Activated naive CD8-positive, alpha-beta T cell treated with anti-CD3 and anti-CD28 coated beads, Interleukin-2, amount 50 U/mL, for 16 hours (primary cell): ENCODE measurements at places on chromosomes 5 and 9.

DNA sequence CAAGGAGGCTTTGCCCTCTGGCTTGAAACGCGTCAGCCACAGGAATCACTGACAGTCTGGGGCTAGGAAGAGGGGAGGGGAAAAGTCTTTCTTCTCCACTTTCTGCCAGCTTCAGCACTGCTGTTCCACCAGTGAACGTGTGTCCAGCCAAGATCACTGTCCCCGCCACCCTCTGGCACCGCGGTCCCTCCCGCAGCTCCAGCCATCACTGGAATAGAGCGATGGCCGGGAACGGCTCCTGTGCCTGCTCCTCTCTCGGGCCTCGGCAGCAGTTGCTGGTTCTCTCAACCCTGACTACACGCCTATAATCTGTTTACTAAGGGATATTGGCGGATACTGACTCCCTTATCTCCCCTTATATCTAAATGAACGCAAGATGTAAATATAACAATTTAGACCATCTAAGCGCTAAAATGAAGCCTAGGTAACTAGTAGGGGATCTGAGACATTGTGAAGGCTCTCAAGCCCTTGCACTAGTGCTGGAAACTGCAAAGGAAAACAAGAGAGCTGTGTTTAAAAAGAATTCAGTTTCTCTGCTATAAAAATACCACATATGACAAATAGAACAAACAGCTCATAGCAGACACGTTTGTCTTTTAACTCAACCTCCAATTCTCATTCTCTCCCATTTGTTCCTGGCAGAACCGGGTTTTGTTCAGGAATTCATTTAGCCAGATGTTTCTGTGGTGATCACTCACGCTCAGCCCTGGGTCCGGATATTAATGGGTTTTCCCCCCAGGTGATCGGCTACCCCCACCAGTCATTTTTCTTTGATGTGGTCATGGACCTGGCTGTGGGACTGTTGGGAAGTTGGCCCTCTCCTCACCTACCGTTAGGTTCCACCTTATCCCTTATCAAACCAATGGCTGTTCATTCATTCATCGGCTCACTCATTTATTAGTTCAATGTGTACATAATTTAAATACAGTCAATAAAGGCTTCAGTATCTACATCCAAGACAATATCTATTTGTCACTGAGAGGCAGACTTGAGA lies 149.8 kb downstream of the MED10 start:
- no peak for DNase-seq

GRCh38 chr9:2234371-2234893 lies 219.3 kb downstream of the SMARCA2 start:
- DNase-seq: no peak

GRCh38 chr5:119319401-119319800 lies 36.4 kb upstream of the TNFAIP8 start:
- no peak for DNase-seq

GRCh38 chr5:1840741-1841521 lies 39.7 kb downstream of the NDUFS6 start:
- DNase-seq: no peak

DNA sequence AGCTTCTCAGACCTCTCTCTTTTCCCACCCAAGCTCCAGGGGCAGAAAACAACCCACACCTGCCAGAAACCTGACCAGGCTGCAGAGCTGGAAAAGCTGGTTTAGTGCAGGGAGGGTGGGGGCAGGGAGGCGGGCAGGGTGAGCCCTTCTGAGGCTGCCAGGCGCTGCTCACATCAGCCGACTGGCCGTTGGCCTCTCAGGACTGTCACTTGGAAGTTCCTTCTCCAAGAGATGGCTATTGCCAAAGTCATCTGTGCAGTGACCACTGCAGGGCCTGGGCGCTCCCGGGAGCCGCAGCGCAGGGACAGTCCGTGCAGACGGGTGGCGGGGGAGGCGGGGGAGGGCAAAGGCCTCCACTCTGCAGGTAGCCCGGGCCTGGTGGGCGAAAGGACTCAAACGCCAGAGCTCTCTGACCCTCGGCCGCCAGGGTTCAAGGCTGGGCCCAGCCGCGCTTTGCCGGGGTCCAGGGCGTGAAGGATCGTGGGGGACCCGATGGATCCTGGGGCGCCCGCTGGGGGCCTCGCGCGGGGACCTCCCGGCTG lies 205.0 kb upstream of the IER5L start:
- no peak for DNase-seq

DNA sequence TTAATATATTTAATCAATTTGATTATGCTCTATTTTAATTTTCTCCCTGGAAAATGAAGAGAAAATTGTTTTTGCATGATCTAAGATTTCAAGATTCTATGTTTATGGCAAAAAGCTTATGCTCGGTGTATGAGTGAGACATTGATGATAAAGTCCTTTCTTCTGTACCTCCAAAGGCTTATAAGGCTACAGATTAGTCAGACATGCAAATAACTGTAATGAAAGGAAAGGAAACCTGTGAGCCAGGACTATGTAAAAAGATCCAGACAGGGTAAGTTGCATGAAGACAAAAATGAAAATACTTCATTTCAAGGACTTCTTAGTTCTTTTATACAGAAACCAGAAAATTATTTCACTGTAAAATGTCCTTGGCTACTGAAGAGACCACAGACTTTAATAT lies 52.2 kb upstream of the EDIL3 start:
- DNase-seq: no peak

- no peak for DNase-seq
Observed at GRCh38 chr5:143165049-143165880, 238.2 kb downstream of the NR3C1 start.

GRCh38 chr9:130820135-130820738 lies 14.8 kb upstream of the ABL1 start:
- DNase-seq: no peak

GRCh38 chr5:68661237-68661636 lies 432.6 kb upstream of the SLC30A5 start:
- no peak for DNase-seq

DNA sequence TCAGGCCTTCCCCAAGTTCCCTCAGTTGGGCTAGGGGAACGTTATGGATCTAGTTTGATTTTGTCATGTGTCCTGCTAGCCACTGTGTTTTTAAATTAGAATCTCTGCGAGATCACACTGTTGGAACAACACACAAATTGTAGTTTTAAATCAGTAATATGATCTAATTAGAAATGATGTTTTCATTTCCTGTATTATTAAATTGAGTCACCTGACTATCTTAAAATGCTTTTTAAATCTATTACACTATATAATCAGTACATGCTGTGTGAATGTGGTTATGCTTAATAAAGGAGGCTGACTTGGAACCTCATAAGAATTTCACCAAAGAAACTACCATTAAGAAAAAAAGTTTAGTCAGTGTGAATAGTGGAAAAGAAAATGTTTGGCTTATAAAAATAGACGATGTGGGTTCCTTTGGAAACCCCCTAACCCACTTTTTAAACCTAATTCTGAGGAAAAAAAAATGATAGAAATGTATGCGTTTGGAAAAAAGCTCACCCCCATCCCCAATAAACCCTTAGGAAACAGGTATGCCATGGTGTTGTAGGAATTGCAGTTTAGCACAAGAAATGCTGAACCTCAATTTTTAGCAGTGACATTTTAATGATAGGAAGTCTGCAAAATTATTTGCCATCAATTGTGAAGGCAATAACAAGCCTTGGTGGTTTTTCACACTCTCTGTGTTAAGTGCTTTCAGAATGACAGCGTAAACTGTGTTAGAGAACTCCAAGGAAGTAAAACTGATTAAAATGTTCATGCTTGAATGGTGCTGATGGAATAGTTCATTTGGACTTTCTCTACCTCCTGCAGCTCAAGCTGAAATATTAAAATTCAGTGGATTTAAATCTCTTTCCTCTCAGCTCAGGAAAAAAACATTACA lies 59.0 kb downstream of the TLE4 start:
- DNase-seq: no peak

GRCh38 chr5:148201151-148201550 lies 1.7 kb upstream of the SPINK6 start:
- DNase-seq: no peak

GRCh38 chr9:69412741-69413150 lies 87.7 kb downstream of the ENTREP1 start:
- no peak for DNase-seq
